ENCODE measurements at places on chromosomes 1 and 21. TPM values are rescaled to one million over a fixed set of nuclear protein-coding genes. Genes with fewer than 3 reads are reported as not detected.

The TRMT1L gene
- total RNA-seq, result 25.3 TPM

The FMO1 gene
- total RNA-seq, result not detected

- DNase-seq, result no peak
Observed at GRCh38 chr1:244760471-244760870, 75.0 kb upstream of the COX20 start.

The NFIA gene
- 2.2 TPM for total RNA-seq

DNA sequence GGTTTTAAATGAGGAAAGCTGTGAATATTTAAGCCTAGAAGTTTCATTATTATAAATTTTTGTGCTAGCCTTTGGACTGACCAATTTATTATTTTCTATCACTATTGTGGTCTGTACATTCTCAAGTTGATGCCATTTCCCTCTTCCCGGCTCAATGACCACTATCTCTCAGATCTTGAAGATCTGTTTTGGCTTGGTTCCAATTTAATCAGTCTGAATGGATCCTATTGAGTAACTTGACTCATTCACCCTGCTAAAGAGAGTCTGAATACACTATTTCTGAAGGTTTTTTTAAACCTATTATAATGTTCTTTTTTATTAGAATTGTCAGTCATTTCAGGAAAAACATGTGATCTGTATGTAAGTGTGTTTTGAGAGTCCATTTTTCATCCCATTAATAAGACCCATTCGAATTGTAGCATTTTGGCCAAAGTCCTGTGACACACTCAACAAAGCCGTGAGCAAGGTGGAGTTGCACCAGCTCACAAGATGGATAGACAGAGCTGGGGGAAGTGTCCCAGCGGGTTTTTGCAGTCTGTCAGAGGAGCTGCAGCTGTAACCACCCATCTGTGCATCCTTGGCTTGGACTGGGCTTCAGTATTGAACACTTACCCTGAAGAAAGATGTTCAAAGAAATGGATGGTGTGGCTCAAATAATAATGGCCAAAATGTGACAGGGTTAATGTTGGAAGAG is 145.6 kb downstream of the NFIA start:
- no peak for DNase-seq

GRCh38 chr1:154583773-154584172 is 16.2 kb downstream of the CHRNB2 start:
- DNase-seq, result peak; percentile 58

DNA sequence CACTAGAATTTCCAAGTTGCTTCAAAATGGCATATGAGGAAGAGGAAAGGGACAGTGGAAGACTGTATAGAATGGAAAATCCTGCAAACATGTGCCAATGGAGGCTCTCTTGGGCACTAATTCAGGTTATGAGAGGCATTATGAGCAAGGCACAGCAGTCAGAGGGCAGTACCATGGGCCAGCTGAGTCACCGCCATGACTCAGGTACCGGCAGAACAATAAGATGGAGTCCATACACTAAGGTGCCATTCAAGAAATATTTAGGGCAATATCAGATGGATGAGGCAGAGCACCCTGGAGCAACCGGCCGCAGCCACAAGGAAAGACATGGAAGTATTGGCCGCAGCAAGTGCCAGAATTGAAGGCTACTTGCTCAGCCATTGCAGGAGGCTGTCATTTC is 25.6 kb upstream of the VAV3 start:
- DNase-seq, result no peak

The NUP210L gene
- under 0.01 TPM for total RNA-seq

GRCh38 chr1:87572008-87572407 is 243.3 kb downstream of the LMO4 start:
- no peak for DNase-seq
